Right lobe of liver (tissue), 6 donors: ENCODE measurements at places on chromosomes 1 and 21. TPM values are rescaled to one million over a fixed set of nuclear protein-coding genes. Genes with fewer than 3 reads are reported as not detected.

DNA sequence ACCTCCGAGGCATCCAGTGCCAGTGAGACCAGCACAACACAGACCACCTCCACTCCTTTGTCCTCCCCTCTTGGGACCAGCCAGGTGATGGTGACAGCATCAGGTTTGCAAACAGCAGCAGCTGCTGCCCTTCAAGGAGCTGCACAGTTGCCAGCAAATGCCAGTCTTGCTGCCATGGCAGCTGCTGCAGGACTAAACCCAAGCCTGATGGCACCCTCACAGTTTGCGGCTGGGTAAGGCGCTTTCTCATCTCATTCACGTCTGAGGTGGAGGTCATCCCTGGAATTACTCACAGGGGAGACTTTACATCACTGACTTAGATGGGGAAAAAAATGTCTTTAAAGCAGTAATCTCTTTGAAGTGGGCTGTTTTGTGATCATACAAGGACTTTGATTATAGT lies 106.3 kb downstream of the CD247 start:
- DNase-seq: no peak

DNA sequence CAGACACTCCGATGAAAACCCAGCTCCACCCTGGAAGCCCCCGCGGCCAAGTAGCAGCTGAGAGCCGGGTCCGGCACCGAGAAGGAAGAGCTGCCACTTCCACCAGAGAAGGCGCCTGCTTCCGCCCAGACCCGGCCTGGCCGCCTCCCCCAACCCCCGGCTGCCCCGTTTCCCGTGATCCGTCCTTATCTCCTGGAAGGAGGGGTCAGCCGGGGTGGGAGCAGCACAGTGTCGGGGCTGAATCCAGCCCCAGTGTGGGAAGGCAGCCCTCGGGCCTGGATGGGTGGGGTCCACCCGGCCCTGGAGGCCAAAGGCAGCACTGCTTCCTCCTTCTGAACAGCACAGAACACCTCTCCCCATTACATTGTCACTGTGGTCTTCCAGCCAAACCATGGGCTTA lies 69.4 kb downstream of the MEGF6 start:
- DNase-seq: no peak

DNA sequence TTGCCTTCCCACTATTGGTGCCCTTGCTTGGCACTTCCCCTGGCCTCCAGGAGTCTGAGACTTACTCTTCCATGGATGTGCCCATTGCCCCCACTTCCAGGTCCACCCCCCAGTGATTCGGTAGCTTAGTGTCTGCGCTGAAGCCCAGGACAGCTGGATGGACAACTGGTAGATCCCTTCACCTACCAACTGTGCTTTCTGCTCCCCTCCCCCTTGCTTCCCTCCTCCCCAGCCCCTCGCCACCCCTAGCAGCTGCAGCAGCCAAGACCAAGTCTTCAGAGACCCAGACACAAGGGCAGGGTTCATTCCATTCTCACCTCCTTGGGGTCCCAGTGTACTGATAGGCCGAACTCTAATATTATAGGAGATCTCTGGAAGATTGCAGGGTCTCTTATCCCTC lies 6.9 kb downstream of the LMNA start:
- DNase-seq: no peak

DNA sequence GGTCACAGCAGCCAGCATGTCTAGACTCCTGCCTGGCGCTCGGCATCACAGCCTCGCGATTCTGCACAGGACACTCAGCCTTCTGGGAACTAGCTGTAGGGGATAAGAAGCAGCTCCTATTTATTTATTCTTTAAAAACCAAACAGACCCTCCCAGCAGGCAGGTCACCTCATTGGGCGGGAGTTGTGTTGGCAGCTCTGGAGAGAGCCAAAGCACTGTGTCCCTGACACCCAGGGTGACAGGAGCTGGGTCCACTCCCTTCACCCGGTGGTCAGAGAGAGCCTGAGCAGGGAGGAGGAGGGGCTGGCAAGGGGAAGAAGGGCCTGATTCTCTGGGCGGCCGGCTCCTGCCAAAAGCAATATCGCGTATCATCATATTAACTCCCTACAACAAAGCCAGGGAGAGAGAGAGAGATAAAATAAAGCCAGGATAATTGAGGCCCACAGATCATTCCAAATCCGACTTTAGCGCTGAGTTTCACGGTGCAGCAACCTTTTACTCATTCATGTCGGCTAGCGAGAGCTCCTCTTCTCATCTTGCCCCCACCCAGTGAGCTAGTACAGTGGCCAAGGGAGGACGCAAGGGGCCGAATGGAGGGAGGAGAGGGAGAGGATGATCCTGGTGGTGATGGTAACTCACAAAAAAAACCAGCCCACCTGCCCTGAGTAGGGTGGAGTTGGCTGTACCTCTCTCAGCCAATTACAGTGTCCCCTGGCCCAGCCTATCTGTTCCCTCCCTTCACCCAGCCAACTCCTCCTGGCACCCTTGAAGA lies 79.8 kb upstream of the IFFO2 start:
- peak; percentile 90 for DNase-seq

DNA sequence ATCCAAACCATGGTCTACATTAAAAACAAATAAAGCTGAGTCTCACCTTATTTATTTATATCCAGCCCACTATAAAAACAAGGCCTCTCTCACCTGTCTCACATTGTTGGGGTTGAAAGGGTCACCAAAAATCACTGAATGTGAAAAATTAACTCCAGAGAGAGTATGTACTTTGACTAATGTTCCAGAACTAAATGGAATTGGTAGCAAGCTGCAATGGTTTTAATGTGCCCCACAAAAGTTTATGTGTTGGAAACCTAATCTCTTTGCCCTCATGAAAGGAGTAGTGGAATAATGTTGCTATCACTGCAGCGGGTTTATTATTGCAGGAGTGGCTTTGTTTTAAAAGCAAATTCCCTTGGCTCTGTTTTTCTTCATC lies 230.3 kb downstream of the LTN1 start:
- no peak for DNase-seq

- no peak for DNase-seq
These were observed 56.2 kb downstream of the DISC1 start for GRCh38 chr1:231682779-231683178.

DNA sequence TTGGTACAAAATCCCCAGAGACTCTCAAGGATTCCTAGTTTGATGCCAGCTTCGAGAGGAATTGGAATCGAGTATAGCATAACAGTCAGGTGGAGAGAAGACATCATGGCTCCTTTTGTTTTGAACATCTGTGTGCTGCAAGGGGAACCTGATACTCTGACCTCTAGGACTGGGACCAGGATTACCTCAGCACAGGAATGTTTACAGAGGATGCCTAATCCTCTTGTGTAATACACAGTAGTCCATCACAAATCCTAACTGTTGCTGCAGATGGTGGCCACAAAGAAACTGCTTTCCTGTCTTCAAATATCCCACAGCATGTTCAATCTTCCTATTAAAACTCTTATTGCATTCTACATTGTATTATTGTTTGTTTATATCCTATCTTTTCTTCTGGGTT lies 111.8 kb upstream of the PRMT6 start:
- DNase-seq: no peak

DNA sequence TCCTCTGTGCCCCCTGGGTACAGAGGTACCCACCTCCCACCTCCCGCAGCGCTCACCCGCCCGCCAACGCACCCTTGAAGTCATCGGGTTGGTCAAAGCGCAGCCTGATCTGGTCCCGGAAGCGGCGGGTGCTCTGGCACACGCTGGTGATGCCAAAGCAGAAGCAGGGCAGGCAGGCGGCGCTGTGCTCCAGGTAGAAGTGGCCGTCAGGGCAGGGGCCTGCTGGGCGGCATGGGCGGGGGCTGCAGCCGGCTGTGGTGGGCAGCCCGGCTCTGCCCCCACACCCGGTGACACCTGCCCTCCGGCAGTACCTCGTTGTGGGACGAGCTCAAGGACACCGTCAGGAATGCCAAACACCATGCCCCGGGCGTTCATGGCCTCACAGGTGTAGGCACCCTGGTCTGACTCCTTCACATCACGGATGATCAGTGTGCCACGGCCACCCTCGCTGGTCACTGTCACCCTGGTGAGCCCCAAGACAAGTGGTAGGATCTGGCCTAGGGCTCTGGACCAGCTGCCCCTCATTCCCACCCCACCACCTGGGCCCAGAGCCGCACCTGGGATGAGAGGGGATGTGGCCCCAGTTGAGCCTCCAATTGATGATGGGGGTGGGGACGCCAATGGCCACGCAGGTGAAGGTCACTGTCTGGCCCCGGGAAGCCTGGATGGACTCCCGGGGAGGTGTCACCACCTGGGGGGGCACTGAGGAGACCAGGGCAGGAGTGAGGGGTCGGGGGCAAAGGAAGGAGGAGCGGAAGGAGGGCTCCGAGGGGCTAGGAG lies 52.5 kb downstream of the HSPG2 start:
- peak; percentile 40 for DNase-seq

DNA sequence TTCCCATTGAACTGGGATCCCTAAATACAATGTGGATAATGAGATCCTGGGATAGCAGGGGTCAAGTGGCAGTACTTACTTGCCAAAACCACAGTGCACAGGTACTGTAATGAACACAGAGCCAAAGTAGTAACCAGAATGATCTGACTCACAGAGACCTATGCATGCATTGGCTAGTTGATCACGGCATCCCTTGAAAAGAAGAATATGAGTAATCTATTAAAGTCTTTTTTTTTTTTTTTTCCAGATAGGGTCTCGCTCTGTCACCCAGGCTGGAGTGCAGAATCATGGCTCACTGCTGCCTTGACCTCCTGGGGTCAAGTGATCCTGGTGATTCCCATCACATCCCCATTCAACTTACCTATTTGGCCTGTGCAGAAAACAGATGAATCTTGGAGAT lies 29.4 kb upstream of the EIF4G3 start:
- DNase-seq: no peak

- peak; percentile 35 for DNase-seq
These were observed 150.5 kb upstream of the RUNX3 start for GRCh38 chr1:25080294-25081209.

DNA sequence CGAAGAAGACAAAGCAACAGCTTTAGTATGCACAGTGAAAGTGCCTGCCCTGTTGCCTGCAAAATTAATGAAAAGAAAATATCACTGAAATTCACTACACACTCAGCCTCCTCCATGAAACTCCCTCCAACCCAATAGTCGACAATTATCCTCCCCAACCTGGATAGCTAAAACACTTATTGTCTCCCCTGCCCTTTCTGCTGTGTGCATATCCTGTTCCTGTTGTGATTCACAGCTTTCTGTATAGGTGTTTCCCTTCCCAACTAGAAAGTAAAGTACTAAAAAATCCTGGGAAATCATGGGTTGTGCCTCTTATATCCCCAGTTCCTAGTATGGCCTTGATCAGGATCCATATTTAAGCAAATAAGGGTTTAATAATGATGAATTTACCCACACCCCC lies 412.1 kb downstream of the LTN1 start:
- DNase-seq: no peak

DNA sequence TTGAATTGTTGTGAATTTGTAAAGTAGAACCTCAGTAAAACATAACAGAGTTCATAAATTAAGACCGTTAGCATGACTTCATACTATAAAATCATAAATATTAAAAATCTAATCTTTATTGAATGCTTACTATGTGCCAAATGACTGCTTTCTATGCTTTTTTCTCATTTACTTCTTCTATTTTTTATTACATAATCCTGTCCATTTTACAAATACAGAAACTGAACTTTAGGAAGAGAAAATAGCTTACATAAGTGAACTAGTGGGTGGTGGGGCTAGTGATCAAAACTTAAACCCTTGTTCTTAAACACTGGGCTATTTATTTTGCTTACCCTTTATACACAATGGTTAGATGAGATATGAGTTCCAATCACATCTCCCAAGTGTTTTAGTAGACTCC lies 122.3 kb downstream of the ZC3H11B start:
- DNase-seq: no peak

GRCh38 chr1:204263254-204263910 lies 49.6 kb upstream of the GOLT1A start:
- no peak for DNase-seq

DNA sequence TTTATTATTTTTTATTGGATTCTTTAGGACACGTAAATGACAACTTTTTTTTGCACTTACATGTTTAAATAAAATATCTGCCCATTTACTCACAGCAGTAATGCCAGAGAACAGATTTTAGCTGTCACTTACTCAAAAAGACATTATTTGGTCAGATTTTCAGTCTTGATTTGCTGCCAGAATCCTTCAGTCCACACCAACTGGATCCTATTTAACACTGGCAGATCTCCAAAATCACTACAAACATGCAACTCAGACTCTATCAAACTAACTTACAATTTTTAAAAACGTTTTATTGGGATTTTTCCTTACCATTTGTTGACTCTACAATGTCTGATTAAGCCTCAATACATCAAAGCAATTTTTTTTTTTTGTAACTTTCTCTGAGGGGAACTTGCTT lies 11.1 kb downstream of the ATP6V1G3 start:
- DNase-seq: no peak

DNA sequence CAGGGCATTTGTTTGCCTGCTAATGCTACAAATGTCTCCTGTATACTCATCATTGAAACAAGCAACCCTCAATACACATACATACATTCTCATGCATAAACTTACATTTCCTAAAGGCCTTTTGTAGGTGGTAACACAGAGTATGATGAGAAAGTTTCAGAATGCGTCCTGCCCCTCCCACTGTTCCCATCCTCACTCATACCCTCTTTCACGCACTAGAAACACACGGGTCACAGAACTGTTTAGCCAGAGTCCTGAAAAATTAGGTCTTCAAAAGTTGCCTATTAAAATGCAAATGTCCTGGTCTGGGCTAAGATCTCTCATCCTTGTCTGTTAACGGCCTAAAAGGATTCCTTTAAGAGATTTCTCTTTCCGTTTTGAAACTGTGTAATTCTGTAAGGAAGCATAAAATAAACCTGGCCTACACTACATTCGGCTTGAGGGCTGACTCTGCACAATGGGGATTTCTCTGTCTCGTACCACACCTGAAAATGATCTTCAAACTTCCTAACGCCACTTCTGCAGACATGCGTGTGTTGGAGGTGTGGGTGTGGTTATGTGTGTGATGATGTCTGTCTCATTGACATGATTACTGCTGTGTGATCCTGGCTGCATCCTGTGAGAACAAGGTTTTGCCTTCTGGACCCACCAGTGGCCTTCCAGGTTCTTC lies 5.3 kb upstream of the FCER1A start:
- no peak for DNase-seq

MYBPH gene
- total RNA-seq: not detected

PIGR gene
- 134 TPM for total RNA-seq

CD34 gene
- total RNA-seq: 0.70 TPM

AIRE gene
- not detected for total RNA-seq
